ENCODE measurements at places on chromosomes 5 and 9. TPM values are rescaled to one million over a fixed set of nuclear protein-coding genes. Genes with fewer than 3 reads are reported as not detected.

- peak; percentile 53 for DNase-seq
These were observed 77.3 kb downstream of the PALM2AKAP2 start for GRCh38 chr9:109857336-109857735.

GRCh38 chr9:27726244-27727081 lies 153.2 kb upstream of the C9orf72 start:
- peak; percentile 86 for DNase-seq

DNA sequence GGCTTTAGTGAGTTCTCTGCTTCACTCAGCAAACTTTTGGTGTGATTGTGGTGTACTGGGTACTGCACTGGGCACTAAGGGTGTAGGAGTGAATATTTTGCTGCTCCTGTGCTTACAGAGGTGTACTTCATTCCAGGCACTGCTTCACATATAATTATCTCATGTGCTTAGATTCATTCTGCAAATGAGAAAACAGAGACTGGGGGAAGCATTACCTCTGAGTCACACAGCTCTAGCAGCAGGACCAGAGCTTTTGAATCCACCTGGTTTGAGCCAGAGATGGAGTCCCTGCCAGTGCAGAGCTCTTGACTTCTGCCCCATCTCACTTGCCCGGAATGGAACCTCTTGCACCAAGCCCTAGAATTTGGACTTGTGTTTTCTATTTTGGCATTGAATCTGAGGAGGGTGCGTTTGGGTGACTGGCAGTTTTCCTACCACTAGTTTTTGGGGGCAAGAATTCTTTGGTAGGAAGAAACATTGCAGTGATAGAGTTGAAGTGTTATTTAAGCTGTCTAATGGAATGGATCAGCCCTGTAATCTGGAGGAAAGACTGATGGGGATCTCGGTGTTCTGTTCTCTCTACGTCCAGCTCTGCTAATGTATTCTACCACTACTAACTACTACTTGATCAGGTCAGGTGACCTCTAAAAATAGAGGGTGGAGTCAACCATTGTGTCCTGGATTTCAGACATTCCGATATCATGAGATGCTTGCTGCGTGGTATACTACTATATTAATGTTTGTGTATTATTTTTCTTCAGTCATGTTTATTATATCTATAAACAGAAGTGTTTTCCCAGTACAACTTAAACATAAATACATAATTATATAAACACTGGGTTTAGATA lies 2.5 kb downstream of the ARHGAP26 start:
- DNase-seq, result no peak

DNA sequence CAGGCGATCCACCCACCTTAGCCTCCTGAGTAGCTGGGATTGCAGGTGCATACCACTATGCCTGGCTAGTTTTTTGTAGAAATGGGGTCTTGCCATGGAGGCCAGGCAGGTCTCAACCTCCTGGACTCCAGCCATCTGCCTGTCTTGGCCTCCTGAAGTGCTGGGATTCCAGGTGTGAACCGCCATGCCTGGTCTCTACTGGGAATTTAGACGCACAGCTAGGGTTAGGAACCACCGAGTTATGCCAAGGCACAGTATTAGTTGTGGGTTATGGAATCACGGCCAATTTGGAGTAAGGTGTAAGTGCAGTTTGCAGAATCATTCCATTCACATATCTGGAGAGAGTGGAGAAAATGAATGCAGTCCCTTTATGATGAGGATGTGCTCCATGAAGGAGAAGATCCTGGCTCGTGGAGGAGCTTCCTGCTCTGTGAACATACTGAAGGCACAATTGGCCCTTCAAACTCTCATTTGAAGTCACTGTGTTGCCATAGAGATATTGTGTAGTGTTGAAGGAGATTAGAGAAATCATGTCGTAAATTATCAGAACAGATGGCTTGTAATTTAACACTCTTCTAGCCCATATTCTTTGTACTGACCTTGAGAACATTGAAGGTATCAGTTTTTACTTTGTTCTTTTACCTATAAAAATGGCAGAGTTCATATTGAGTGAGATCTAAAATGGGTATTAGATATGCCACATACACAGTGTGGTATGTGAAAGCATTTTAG lies 18.8 kb downstream of the TRIO start:
- no peak for DNase-seq

DNA sequence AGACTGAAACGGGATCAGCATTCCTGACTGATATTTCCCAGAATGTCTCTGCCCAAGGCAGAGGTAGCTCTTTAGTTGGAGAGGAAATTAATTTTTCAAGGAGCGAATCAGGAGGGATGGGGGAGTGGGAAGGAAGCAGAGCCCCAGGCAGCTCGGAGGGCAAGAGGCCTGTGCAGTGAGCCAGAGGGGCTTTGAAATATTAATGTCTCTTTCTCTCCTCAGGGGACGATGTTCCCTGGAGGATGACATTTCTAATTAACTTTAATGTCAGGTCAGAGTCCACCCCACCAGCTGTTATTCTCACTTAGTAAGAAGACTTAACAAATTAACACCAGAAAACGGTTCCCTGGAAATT lies 45.6 kb downstream of the SLC6A7 start:
- no peak for DNase-seq

DNA sequence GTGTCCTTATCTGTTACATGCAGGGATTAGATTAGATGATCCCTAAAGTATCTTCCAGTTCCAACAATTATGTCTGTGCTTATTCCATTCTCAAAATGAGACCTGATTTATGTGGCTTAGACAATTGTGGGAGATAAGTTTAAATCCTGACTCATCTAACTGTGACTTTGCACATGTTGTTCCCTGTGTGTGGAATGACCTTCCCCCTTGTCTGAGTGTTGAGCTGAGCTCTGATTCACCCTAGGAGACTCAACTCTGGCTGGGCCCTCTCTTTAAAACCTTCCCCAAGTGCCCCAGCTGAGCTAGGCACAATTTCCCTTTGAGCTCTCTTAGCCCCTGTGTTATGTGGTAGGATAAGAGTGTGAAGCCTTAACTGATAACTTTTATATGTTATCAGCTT lies 118.9 kb upstream of the ELL2 start:
- no peak for DNase-seq

DNA sequence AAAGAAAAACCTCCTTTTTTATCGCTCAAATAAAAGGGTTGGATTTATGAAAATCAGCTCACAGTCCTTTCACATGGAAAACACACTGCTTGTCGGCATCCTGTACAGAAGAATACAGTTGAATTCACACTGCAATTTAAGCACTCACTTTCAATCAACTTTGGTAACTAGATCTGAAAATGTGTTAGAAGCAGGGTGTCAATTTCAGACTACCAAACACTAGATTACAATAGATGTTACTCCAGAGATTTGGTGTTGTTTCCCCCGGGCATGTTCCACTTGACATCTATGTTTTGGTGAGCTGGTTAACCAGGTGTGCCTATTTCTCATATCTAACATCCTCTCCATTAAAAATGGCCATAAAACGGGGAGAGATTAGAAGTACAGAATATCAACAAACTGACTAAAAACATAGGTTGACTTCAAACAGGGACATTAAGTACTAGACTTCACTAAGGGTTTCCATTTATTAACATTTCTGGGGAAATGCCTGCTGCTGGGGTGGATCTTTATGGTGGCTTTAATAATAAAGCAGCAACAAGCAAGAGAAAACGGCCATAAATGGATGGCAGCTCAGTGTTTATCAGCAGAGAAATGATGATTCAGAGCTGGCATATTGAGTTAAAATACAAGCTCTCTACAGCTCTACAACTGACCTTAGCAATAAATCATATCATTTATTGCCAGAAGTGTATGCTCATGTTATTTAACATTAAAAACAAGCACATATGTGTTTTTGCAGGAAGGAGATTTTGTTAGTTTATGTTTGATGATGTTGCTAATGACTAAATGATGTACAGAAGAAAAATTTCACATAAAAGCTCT lies 158.8 kb downstream of the SLF1 start:
- no peak for DNase-seq

DNA sequence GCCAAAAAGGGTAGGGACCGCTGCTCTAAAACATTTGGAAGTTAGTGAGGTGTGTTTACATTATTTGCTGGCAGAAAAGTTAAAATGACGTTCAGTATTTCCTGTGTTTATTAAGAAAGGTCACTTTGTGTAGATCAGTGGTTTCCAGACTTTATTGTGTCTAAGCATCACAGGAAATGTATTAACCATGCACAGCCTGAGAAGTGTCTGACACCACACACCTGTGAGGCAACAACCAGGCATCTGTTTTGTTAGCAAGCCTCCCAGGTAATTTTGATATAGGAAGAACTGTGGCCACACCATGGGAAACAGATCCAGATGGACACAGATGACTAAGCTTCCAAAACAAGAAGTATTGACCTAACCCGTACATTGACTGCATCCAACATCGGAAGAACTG lies 12.0 kb downstream of the TTC1 start:
- DNase-seq, result no peak

DNA sequence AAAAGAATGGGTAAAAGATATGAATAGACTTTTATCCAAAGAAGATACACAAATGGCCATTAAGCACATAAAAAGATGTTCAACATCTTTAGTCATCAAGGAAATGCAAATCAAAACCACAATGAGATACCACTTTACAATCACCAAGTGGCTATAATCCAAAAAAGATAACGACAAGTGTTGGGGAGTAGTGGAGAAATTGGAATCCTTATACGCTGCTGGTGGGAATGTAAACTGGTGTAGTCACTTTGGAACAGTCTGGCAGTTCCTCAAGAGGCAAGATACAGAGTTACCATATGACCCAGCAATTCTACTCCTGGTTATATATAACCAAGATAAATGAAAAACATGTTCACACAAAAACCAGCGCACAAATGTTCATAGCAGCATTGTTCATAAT lies 234.9 kb downstream of the SPATA31D1 start:
- no peak for DNase-seq

GRCh38 chr5:154593071-154593470 lies 115.0 kb upstream of the HAND1 start:
- DNase-seq, result no peak

DNA sequence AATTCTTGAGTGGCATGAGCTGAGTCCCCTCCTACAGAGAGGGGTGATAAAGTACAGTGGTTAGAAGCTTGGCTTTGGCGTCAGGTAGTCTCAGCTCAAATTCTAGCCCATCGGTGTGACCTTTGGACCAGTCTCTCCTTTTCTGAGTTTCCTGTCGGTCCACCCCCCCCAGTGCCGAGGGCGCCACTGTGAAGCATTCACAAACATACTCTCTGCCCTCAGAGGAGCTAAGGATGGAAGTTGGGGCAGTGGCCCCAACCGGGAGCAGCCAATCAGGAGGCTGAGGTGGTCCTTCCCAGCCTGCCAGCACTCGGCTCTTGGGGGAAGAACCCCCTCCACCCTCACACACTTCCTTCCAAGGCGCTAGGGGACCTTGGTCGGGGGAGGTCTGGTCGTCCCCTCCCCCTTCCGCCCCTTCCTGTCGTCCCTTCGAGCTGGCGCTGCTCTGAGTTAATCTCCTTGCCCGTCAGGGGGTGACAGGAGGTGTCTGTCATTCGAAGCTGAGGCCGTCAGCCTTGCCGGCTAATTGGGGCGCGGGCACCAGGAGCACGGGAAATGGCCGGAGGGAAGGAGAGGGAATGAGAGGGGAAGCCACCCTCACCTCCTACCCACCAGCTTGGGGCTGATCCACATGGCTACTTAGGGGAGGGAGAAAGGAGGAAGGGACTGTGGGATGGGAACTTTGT lies 53.0 kb downstream of the CXXC5 start:
- no peak for DNase-seq

DNA sequence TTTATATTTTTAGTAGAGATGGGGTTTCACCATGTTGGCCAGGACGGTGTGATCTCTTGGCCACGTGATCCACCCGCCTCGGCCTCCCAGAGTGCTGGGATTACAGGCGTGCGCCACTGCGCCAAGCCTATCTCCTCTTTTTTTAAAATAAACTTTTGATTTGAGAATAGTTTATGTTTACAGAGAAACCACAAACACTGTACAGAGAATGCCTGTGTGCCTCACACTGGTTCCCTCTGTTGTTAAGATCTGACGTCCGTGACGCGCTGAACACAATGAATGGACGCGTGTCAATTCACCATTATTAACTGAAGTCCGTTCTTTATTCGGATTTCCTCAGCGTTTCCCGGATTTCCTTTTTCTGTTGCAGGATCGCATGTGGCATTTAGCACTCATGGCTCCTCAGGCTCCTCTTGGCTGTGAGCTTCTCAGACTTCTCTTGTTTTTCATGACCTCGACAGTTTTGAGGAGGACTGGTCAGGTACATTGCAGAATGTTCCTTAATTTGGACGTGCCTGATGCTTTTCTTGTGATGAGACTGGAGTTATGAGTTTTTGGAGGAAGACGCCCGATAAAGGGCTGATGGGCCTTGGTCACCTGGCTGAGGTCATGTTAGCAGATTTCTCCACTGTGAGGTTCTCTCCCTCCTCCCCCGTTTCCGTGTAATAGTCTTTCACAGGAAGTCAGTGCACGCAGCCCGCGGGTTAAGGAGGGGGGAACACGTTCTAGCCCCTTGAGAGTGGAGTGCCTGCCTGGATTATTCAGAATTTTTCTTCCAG lies 69.6 kb downstream of the ANKRD33B start:
- no peak for DNase-seq

DNA sequence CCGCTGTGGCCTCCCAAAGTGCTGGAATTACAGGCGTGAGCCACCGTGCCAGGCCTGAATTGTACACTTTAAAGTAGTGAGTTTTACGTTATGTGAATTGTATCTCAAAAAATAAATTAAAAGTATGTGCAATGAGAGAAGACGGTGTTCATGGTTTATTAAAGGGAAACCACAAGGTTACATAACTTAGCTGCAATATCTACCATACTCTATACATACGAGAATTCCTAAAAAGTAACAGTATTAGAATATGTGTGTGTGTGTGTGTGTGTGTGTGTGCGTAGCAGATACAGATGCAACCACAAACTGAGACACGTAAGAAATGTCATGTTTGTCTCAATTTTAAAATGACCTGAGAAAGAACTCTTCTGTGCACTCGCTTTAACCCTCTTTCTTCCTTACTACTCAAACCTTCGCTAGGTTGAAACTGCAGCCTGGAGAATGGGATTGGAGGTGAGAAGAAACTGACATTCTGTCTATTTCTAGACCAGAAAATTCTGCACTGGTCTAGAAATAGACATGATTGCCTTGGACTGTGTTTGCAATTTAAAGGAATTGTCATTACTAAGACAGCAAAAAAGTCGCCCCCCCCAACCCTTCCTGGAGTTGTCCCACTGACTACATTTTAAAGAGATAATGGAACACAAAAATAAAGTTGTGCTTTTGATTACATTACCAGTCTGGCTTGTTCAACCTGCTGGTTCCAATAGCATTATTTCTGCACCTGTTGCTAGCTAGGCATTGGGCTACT lies 167.0 kb downstream of the RGS3 start:
- no peak for DNase-seq

DNA sequence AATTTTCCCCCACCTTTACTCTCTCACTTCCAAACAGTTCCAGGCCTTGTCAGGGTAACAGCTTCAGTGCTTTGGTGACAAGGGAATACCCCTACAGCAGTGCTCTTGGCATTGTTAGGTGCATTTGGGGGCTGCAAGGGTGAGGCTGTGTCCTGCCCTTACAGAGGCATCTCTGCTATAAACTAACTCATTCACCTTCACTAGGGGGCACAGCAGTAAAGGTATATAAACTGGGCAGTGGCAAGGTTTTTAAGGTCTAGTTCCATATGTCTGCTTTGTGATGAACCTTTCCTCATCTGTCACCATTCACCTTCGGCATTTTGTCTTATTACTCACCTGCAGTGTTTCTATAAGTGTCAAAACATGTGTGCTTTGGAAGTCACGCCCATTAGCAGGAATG lies 79.1 kb upstream of the GPR151 start:
- DNase-seq, result no peak

The GPRIN1 gene
- polyA plus RNA-seq, result 5.5 TPM

The PHF24 gene
- polyA plus RNA-seq, result not detected

The OTP gene
- polyA plus RNA-seq, result not detected

The NIM1K gene
- polyA plus RNA-seq, result 0.52 TPM
